ENCODE measurements at places on chromosomes 7 and 10. TPM values are rescaled to one million over a fixed set of nuclear protein-coding genes. Genes with fewer than 3 reads are reported as not detected.

DNA sequence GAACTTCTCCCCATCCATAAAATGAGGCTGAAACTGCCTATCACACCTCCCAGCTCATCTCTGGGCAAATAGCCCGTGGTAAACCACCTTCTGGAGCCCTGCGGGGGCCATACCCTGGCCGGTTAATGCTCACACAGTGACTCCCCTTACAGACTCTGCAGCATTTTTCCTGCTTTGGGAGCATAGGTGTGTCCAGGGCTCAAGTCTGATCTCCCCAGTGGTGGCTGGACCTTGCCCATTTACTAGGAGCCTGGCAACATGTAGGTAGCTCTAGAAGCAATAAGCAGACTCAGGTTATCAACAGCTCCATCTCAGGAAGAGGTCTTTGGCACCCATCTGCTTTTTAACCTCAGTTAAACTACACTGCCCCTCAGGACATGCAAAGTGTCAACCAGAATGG lies 5.5 kb upstream of the CDHR1 start:
- no peak for DNase-seq

GRCh38 chr7:17447728-17448478 lies 149.5 kb downstream of the AHR start:
- DNase-seq, result no peak

DNA sequence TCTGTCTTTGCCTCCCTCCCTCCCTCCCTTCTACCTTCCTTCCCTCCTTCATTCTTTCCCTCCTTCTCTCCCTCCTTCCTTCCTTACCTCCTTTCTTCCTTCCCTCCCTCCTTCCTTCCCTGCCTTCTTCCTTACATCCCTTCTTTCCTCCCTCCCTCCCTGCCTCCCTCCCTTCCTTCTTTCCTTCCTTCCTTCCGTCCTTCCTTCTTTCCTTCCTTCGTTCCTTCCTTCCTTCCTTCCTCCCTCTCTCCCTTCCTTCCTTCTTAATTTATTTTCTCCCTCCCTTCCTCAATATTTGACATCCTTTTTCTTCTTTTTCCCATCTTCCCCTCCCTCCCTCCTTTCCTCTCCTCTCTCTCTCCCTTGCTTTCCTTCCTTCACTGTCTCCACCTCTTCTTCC lies 301.8 kb downstream of the GATA3 start:
- DNase-seq, result no peak

GRCh38 chr10:114073395-114074186 lies 29.9 kb downstream of the ADRB1 start:
- no peak for DNase-seq

- peak; percentile 92 for DNase-seq
Observed at GRCh38 chr10:48634198-48634983, 29.5 kb upstream of the ARHGAP22 start.

The ATE1 gene
- total RNA-seq, result 18.4 TPM

The FZD8 gene
- 11.2 TPM for total RNA-seq

DNA sequence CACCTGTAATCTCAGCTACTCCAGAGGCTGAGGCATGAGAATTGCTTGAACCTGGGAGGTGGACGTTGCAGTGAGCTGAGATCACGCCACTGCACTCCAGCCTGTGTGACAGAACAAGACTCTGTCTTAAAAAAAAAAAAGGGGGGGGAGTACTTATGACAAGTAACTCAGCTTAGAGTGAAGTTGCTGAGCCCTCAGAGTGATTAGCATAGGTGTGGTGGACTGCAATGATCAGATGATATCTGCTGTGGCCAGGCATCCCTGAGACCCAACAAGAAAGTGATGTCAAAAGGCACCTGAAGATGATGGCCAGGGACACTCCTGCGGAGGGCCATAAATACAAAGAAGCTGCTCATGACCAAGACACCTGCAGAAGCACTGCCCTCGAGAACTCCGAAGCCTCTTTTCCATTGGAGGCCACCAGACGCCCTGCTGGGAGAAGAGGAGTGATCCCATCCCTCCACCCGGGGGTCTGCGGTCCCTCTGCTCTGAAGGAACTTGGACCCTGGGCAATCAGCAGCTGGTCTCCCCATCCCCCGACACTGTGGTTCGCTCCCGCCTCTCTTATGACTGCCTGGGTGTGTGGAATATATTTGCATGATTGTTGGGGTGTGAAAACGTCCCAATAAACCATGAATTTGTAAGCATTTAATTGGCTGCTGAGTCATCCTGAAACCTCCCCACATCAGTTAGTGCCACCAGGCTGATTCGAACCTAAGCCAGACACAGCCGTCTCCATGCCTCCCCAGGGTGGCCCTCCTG lies 46.0 kb downstream of the RASGEF1A start:
- DNase-seq, result no peak

The GPRIN2 gene
- not detected for total RNA-seq

DNA sequence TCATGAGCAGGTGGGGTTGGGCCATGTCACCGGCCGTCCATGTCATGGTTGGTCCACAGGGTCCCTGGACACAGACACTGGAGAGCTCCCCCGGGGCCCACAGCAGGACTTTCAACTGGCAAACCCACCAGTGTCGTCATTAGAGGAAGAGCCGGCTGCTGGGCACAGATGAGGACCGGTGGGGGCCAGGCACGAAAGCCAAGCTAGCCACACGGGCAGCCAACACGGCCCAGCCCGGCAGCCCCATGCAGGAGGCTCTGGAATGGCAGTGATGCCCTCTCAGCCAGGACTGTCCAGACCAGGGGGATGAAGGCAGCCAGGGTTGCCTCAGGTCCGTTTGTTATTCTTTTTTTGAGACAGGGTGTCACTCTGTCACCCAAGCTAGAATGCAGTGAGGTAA lies 21.1 kb upstream of the UNCX start:
- no peak for DNase-seq

DNA sequence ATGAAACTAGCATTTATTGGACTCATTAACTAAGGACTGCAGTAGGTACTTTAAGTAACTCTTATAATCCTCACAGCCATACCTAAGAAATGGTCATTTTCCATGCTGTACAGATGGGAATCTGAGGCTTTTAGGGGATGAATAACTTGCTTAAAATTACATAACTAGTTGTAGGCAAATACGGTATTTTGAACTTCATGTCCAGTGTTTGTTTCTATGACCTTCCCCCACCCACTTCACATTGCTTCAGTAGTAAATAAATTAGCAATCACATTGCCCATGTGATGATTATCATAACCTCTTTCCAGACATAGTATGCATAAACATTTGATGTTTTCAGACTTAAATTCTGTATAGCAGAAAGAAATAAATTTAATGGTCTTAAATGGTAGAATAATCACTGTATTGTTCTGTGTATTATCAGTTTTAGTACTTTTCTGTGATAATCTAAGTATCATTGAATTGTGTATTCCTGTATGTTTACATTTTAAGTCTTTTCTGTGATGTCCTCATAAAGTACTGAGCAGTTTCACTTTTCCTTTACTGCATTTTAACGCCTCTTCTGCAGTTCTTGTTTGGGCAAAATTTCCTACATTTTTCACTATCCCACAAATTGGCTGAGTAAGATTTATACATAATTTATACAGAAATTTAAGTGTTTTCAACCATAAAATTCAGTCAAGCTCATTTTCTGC lies 48.3 kb downstream of the ANKIB1 start:
- DNase-seq, result peak; percentile 68

The MEIG1 gene
- 0.32 TPM for total RNA-seq

DNA sequence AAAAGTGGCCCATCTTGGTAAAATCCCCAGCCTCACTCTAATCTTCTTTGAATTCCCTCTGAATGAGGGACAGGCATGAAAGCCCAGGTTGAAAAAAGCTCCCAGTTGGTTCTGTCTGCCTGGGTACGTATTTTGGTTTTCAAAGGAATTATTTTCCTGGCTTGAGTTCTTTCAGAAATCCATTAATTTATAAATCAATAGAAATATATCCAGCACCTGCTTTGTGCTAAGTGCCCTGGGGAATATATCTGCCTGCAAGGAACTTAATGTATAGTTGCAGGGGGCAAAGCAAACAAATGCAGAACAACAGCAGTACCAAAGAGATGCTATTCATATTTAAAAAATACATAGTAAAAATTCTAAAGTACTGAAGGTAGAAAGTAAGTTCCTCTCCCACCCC lies 362.7 kb downstream of the REEP3 start:
- DNase-seq, result no peak

DNA sequence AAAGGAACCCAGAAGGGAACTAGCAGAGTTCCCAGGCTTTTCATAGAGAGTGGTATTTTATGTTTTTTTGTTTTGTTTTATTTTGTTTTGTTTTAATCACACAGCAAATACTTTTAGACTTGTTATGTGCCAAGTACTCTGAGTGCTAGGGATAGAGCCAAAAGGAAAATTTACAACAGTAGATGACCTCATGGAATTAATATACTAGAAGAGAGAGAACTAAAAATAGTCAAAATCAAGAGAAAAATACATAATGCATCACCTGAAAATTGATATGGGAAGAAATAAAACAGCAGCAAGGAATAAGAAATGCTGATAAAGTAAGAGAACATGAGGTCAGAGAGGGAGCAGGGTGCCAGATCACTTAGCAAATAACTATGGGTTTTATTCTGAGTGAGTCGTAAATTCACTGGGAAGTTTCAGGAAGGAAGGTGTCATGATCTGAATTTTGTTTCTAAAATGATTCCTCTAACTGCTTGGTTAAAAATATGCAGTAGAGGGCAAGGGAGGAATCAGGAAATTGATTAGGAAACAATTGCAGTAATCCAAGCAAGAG lies 351.0 kb downstream of the ANKRD7 start:
- peak; percentile 0 for DNase-seq

GRCh38 chr10:110885932-110886674 lies 14.4 kb downstream of the PDCD4 start:
- DNase-seq, result no peak

DNA sequence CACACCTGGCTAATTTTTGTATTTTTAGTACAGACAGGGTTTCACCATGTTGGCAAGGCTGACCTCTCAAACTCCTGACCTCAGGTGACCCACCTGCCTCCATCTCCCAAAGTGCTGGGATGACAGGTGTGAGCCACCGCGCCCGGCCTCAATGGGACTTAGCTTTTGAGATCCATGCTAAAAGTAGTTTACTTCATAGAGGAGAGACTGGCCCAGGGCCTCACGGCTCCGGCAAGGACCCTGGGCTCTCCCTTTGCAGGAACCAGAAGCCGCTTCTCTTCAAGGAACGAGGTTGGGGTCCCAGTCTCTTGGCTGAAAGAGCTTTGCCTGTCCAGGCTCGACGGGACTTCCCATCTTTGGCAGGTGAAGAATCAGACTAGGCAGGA lies 30.1 kb upstream of the DNAAF5 start:
- DNase-seq, result no peak

DNA sequence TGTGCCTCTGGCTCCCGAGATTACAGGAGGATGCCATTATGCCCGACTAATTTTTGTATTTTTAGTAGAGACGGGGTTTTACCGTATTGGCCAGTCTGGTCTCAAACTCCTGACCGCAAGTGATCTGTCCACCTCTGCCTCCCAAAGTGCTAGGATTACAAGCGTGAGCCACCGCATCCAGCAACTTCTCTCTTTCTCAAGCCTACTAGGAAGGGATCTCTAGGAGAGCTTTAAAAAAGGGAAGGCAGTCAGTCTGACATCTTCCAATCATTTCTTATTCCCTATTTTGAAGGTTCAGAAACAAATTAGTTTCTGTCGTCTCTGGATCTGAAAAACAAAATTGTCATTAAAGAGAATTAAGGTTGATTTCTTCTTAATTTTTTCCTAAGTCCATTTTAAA lies 2.5 kb upstream of the TMEM26 start:
- no peak for DNase-seq

- no peak for DNase-seq
Observed at GRCh38 chr7:64892666-64893309, 10.3 kb upstream of the ZNF273 start.

DNA sequence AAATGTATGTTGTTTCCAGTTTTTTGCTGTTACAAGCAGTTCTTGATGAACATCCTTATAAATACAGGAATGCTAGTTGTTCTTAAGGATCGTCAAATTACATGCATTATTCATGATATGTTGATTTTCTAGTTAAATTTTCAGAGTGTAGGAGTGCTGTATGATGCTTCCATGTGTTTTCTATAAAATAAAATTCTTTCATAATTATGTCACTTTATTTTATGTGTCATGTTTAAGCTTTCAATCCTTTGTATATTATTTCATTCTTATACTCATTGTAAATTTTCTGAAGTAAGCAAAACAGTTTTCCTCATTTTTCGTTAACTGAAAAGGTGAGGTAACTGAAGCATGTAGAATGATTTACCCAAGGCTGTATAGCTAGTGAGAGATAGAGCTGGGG lies 16.8 kb upstream of the MYPN start:
- DNase-seq, result no peak

The PPA1 gene
- total RNA-seq, result 219 TPM

The NRG3 gene
- total RNA-seq, result not detected

The MYO3A gene
- total RNA-seq, result not detected

- no peak for DNase-seq
Observed at GRCh38 chr10:98251399-98251798, 16.6 kb downstream of the LOXL4 start.

GRCh38 chr7:85705076-85705475 lies 518.2 kb upstream of the SEMA3D start:
- no peak for DNase-seq

GRCh38 chr7:13874783-13875182 lies 114.7 kb downstream of the ETV1 start:
- peak; percentile 88 for DNase-seq

GRCh38 chr10:79092292-79092896 lies 23.6 kb downstream of the ZMIZ1 start:
- no peak for DNase-seq

GRCh38 chr7:132226046-132226956 lies 350.0 kb downstream of the PLXNA4 start:
- no peak for DNase-seq

The ACTR3C gene
- total RNA-seq, result 7.4 TPM

DNA sequence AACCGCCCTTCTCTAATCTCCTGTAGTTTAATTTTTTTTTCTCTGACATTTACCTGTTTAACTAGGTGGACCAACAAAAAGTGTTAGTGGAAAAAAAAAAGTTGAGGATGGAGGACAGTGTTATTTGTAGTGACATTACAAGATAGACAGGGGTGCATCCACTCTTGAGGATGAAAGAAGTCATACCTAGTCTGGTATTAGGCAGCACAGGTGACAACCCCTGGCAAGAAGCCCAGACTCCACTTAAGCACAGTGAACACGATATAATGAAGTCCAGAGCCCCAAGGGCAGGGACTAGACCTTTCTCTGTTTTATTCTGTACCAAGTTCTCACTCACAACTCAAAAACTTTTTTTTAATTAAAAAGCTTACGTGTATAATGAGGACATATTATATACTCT lies 268.4 kb downstream of the GPR37 start:
- DNase-seq, result no peak

- DNase-seq, result no peak
Observed at GRCh38 chr10:99345350-99345749, 16.2 kb downstream of the CNNM1 start.

DNA sequence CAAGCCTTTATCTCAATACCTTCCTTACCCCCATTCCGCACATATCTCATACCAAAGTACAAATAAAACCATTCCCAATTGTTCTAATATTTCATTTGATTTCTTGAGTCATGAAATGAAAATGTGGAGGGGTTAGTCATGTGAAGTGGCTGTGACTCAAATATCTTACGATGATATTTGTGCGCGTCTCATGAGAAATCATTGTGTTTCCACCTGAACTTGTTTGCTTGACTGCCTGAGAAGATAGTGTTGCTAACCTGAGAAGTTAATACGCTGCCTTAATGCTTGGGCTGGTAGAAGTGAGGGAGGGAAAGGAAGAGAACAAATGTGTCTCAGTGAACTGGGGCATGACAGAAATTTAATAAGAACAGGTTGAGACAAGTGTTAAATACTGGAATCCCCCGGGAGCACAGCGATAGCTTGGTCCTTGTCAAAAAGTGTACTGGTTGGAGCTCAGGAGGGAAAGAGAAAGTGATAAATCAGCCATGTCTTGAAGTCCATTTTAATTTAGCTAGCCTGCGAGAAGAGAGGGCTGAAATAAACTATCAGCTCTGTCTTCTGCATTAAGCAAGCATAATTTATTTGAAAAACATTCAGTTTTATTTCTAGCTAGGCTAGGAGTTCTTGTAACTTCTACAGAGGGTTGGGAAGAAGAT lies 7.2 kb upstream of the EPHA1 start:
- no peak for DNase-seq
